ENCODE measurements at places on chromosomes 3 and 15.
A peak's percentile ranks its signal among the peaks of the same experiment; 100 is the strongest.

DNA sequence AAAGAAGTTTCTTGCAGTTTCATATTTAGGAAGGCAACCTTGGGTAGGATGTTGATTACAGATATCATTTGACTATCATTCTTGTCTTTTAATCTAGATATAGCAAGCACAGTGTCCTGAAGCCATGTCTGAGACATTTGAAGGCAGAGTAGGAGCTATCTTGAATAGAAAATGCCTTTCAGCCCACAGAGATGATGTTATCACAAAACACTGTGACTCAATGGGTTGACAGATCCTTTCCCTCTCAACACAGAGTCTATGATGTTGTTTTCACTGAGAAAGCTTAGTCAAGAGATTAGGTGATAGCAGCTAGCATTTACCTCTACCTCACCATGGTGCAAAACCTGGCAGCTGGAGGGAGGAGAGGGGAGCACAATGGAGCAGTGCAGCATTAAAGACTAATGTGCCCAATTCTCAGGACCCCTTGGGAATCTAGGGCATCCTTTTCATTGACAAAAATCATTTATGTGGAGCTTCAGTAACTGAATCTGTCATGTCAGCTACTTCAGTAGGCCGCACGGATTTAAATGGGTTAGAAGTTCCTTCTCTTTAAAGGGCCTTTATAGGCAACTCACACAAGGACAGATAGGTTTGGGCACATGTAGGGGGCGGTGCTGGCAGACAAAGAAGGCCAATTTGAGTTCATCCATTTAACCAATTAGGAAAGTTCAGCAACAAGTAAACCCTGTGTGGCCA lies 121.8 kb downstream of the AGBL1 start:
- DNase-seq, result no peak

DNA sequence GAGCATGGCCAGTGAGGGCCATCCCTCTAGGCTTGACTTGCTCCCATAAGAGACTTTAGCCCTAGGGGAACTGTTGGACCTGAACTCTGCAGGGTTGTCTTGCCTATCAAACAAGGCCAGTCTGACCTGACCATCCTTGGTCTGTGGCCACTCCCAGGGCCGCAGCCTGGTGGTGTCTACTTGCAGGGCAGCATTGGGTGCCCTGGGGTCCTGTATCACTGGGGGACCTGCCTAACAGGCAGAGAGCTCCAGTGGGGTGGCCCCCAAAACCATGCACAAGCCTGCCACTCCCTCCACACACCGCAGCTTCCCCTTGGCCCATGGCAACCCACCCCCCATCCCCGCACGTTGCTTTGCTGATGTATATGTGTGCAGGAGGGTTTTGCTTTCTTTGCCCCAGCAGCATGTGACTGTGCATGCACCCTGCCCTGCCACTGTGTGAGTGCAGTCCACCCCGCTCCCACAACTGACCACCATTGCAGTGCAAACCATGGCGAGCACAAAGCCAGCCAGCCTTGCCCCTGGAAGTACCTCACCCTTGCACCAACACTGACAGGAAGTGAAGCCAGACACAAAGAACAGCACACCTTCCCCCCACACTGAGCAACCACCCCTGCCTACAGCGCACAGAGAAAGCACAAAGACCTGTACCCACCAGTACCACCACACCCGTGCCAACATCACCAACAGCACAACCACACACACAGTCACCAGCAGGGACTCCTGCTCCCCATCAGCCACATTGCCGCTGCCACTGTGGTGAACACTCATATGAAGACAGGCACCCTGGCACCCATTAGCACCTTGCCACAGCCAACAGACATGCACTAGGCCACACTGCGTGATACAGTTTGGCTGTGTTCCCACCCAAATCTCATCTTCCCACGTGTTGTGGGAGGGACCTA lies 88.8 kb downstream of the SENP7 start:
- DNase-seq, result no peak

GRCh38 chr15:67784090-67784781 lies 41.1 kb upstream of the SKOR1 start:
- DNase-seq, result no peak

DNA sequence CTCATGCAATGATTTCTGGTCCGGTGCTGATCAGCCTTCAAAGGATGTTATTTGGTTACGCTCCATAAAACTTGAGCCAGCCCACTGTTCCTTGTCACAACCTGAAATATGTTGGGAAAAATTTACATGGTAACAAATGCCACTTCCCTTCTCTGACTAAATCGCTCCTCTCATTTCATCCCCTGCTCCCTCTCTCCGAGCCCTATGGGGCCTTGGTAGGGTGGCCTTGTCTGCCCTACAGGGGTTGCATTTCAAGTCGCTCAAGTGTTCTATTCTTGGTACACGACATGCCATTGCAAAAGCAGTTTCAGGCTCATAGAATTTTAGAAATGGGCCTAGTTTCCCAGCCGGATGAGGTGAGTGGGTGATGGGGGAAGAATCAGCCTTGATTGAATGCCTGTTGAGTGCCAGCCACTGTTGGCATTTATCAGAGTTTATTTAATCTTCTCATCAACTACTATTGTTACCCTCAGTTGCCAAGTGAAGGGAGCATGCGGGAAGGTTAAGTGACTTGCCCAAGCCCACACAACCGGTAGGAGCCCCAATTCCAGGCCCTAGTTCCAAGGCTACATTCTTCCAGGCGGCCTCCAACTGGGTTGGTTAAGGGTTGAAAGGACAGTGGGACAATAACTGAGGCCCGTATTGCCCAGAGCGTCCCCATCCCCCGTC lies 961 bp upstream of the ABHD2 start:
- no peak for DNase-seq

DNA sequence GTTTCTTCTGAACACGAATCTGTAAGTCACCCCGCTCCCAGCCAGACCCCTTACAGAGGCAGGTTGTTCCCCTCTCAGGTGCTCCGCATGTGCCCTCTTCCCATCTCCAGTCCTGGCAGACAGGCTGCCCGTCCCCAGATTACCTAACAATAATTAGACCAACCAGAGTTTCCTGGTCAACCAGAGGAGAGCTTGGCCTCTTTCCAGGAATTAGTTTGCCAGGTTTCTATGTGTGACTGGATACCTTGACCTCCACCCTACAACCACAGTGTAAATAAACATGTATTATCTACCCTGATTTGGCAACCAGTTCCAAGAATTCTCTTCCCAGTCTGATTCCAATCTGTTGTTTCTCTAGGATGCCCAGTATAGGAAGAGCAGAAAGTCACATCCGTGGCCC lies 178.0 kb upstream of the UMPS start:
- DNase-seq, result peak; percentile 90

Data from A172 (cell line).